NCI-H460 (cell line): ENCODE measurements at places on chromosomes 16 and 17. TPM values are rescaled to one million over a fixed set of nuclear protein-coding genes. Genes with fewer than 3 reads are reported as not detected.
A peak's percentile ranks its signal among the peaks of the same experiment; 100 is the strongest.

The CES5A gene
- total RNA-seq: not detected in 2 replicates

The TOX3 gene
- total RNA-seq: not detected in 2 replicates

DNA sequence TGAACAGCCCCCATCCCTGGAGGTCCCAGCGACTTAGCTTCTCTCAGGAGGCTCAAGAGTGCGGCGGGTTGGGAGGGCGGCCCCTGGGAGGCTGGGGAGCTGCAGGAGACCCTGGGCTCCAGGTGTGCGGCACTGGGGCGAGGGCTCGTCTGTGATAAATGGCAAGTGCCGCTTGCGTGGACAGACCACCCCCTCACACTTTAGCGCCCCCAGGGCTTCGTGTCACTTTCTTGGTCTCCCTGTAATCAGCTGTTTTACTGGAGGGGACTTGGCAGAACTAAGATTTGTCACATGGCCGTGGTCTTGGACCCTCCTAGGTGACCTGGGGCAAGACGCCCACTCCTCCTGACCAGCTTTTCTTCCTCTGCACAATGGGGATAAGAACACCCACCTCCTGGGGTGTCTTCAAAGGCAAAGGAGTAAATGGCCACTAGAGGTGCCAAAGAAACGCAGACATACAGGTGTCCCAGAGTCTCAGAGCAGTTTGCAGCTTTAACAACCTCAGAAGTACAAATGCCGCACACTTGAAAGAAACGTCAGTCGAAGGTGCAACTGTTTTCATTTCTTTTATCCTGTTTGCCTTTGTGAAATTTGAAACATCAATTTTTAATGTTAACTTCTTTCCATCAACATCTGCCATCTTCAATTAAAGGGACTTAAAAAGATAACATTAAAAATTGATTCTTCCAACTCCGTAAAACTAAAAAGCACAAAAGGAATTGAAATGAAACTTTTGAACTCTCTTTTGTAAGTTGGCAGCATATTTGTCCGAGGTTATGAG, 946 bp downstream of the OSGIN1 start:
- DNase-seq: peak; percentile 45

DNA sequence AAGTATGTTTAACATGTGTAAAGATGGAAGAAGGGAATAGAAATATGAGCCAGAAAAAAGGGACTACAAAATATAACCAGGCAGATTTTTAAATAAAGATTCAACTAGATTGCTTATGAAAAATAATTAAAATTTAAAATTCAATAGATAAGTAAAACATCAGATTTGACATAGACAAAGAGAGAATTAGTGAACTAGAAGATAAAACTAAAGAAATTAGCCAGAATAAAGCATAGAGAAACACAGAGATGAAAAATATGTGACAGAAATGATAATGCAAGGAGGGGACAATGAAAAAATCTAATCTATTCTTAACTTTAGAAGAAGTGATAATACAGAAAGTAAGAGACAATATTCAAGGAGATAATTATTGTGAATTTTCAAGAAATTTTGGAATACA, 222.6 kb upstream of the PMFBP1 start:
- no peak for DNase-seq
